ENCODE measurements at places on chromosomes 6 and 20.

- peak; percentile 99 for DNase-seq
Measured at GRCh38 chr20:50540620-50541605, 30.7 kb downstream of the PTPN1 start.

GRCh38 chr6:33276864-33277662 is at the start of gene B3GALT4:
Gene B3GALT4 (plus strand): TSS chr6:33277123. CDS start chr6:33277420, 297 bp downstream.
- DNase-seq: peak; percentile 89

GRCh38 chr6:113486199-113486598 is 370.9 kb upstream of the MARCKS start:
- DNase-seq: no peak

- DNase-seq: no peak
Measured at GRCh38 chr6:37480951-37481534, 18.6 kb downstream of the CCDC167 start.

- no peak for DNase-seq
Measured at GRCh38 chr20:63095718-63096654, 89.2 kb upstream of the BHLHE23 start.

GRCh38 chr6:13487122-13488014 is at the start of gene GFOD1:
Gene GFOD1 (minus strand): TSS chr6:13487600. CDS start chr6:13486890, 710 bp downstream.
- DNase-seq: peak; percentile 88

- no peak for DNase-seq
Measured at GRCh38 chr20:2919518-2920245, 46.4 kb downstream of the PTPRA start.

DNA sequence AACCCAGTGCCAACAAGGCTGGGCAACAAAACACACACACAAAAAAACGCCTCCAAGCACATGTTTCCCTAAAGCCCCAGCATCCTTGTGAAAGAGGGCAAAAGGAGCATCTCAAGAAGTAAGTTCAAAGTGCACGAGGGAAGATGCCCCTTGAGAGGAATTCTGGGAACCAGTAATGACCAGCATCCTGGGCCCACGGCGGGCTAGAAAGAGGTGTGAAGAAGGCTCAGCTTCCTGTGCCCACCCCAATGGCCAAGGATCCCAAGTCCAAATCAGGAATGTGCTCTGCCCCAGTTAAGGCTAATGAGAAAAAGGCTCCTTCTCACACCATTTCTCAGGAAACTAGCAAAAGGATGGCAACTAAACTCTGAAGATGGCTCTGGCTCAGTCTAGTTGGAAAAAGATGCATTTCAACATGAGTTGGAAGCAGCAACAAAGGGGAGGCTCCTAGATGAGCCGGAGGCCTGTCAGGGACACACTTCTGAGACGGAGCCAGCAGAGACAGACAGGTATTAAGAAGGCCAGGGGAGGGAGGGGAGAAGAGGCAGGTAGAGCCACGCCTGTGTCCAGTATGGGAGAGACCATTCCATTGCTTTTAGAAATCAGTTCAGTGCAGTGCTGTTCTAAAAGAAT is 3.2 kb downstream of the RIMS4 start:
- DNase-seq: no peak

DNA sequence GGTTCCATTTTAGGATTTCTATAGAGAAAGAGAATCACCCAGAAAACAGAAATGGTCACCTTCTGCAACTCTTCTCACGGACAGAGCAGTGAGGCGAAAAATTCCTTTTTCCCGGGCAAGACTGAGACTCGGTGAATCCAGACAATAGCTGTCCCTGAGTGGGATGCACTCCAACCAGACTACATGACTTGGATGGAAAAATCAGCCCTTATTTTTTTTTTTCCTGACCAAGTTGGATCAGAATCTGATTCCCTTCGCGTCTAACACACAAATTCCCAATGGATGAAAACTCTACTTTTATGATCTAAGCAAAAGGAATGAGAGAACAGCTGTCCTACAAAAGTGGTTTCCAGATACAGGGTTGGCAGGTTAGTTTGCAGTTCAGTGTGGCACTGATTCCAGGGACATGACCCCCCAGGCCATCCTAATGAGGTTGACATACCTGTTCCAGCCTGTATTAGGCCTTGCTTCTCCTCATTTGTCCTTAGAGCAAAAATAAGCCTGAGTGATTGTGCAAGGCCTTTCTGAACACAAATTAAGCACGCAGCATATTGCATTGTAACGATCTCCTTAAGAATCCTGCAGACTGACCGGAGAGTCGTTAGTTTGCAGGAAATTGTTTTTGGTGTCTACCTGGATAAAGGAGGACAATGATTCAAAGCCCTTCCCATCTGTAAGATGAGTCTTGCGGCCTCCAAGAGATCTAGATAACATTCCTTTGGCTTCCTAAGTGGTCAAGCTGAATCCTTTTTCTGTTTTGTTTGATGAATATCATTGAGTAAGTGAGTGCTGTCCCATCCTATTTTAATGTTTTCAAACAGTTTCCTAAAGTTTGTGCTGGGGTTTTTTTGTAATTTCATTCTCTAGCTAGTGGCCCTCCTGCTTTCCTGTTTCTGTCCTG is 1.5 kb upstream of the NEDD9 start:
- DNase-seq: no peak

- DNase-seq: no peak
Measured at GRCh38 chr6:116101790-116102189, 1.1 kb downstream of the NT5DC1 start.

- DNase-seq: no peak
Measured at GRCh38 chr6:39653612-39654011, 71.6 kb downstream of the KIF6 start.

- no peak for DNase-seq
Measured at GRCh38 chr6:169774347-169774746, 22.9 kb downstream of the ERMARD start.

- no peak for DNase-seq
Measured at GRCh38 chr6:156852858-156853216, 75.7 kb downstream of the ARID1B start.

- peak; percentile 20 for DNase-seq
Measured at GRCh38 chr20:44644667-44645131, 6.8 kb downstream of the ADA start.

GRCh38 chr20:49252556-49253350 is 25.1 kb downstream of the ZNFX1 start:
- no peak for DNase-seq

- no peak for DNase-seq
Measured at GRCh38 chr20:24870881-24871280, 78.2 kb upstream of the CST7 start.

DNA sequence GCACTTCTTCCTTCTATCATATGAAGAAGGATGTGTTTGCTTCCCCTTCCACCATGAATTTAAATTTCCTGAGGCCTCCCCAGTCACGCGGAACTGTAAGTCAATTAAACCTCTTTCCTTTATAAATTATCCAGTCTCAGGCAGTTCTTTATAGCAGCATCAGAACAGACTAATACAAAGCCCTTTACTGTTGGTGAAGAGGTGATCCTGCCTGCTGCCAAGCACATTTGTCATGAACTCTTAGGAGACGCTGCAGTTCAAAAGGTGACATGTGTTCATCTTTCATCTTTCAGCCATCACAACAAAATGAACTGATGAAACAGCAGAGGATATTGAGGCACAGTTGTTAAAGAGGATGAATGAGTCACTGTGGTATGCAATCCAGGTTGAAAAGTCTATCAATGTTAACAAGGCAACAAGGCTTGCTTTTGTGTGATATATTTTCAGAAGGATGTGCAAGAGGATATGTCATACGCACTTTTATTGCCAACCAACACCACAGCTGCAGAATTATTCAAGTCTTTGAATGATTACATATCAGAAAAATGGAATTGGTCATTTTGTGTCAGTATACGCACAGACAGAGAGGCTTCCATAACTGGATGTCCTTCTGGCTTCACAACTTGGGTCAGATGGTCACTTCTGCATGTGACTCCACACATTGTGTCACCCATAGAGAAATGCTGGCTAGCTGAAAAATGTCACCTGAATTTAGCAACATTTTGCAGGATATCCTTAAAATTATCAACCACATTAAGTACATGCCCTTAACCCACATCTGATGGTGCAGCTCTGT is 52.4 kb upstream of the PLN start:
- peak; percentile 68 for DNase-seq

GRCh38 chr6:136721467-136721866 is 70.8 kb downstream of the MAP3K5 start:
- DNase-seq: no peak

- peak; percentile 52 for DNase-seq
Measured at GRCh38 chr20:64063389-64064144, 569 bp downstream of the TCEA2 start.

DNA sequence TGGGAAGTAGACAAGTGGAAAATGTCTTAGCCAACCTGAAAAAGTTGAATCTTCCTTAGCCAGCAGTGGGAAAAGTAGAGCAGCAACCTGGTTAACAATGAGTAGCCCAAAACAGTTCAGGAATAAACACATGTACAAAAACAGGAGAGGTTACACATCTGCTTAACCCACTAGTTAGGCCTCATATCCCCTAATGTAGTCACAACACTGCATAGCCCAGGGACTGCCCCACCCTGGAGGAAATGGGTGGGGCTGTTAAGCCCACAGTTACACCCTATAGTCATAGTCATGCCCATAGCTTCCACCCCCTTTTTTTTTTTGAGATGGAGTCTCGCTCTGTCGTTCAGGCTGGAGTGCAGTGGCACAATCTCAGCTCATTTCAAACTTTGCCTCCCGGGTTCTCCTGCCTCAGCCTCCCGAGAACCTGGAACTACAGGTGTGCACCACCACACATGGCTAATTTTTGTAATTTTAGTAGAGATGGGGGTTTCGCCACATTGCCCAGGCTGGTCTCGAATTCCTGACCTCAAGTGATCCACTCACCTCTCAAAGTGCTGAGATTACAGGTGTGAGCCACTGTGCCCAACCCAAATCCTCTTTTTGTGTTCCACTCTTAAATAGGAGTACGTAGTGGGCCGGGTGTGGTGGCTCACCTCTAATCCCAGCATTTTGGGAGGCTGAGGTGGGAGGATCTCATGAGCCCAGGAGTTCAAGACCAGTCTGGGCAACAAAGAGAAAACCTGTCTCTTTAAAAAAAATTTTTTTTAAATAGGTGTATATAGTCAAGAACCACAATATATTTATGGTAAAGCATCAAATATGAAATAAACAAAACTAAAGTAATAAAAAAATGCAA is 24.5 kb downstream of the ILRUN start:
- peak; percentile 84 for DNase-seq

GRCh38 chr6:84508981-84509380 is 255.4 kb downstream of the TBX18 start:
- no peak for DNase-seq

GRCh38 chr20:36852187-36852586 is 23.8 kb upstream of the TLDC2 start:
- DNase-seq: no peak

DNA sequence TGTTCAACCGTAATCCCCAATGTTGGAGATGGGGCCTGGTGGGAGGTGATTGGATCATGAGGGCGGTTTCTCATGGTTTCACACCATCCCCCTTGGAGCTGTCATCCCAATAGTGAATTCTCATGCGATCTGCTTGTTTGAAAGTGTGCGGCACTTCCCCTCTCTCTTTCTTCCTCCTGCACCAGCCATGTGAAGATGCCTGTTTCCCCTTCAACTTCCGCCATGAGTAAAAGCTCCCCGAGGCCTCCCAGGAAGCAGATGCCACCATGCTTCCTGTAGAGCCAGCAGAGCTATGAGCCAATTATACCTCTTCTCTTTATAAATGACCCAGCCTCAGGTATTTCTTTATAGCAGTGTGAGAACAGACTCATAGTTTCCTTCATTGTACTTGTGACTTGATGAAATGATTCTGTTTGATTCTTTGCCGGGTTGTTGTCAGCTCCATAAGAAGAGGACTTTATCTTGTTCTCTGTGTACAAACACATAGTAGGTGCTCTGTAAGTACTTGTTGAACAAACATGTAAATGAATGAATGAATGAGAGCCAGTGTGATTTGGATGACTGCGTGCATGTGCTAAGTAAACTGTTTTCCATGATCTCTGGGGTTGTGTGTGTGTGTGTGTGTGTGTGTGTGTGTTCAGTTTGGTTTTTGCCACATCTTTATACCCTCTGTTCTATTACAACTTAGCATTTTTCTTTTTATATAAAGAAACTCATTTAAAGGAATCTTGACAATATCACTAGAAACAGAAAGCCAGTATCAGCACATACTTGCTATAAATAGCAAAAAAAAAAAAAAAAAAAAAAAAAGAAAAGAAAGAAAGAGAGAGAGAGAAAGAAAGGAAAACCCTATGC is 22.5 kb upstream of the PTGIS start:
- DNase-seq: no peak

DNA sequence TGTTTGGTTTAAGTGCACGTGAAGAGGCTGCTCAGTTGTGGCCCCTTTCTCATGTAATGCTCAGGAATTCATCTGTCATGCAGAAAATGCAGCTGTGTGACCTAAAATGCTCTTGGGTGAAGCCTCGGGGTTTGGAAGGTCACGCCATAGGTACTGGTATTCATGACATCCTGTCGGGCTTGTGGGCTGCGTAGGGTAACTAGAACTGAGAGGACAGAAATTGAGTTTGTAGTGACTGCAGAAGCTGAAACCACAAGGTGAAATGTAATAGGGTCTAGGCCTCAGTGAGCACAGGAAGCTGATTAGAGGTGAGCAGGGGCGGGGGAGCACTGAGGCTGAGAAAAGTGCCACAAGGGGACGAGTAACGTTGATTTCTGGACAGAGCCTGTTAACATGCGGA is 128.8 kb downstream of the SOBP start:
- DNase-seq: no peak
